ENCODE measurements at places on chromosomes 6 and 20.

DNA sequence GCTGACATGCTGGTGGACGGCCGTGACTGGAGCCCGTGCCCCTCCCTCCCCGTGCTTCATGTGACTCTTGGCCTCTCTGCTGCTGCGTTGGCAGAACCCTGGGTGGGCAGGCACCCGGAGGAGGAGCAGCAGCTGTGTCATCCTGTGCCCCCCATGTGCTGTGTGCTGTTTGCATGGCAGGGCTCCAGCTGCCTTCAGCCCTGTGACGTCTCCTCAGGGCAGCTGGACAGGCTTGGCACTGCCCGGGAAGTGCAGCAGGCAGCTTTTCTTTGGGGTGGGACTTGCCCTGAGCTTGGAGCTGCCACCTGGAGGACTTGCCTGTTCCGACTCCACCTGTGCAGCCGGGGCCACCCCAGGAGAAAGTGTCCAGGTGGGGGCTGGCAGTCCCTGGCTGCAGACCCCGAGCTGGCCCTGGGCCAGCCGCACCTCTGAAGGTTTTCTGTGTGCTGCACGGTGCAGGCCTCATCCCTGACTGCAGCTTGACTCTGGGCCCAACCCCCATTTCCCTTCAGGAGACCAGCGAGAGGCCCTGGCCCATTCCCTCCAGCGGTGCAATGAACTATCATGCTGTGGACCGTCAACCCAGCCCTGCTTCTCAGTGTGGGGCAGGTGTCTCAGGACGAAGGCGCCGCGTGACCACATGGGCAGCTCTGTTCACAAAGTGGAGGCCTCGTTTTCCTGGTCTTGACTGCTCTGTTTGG, 8.1 kb downstream of the NPBWR2 start:
- no peak for DNase-seq

GRCh38 chr20:31705598-31706597, 16.8 kb downstream of the BCL2L1 start:
- DNase-seq: no peak

- DNase-seq: no peak
These were observed 4.8 kb downstream of the TRPC4AP start for GRCh38 chr20:35087791-35088190.

DNA sequence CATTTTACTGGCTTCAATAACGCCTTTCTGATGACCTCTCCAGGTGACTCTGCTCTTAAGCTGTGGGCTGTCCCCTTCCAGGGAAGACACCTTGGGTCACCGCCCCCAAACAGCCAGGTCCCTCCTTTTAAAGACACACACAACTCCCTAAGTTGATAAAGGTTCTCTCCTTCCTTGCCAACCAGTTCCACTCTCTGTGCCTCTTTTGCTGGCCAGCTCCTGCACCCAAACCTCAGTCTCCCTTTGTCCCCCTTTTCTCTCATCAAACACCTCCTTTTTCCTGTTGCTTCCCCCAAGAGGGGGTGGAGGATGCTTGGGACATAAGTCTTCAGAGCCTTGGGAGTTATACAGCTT, 1.0 kb downstream of the NCOA6 start:
- peak; percentile 76 for DNase-seq

DNA sequence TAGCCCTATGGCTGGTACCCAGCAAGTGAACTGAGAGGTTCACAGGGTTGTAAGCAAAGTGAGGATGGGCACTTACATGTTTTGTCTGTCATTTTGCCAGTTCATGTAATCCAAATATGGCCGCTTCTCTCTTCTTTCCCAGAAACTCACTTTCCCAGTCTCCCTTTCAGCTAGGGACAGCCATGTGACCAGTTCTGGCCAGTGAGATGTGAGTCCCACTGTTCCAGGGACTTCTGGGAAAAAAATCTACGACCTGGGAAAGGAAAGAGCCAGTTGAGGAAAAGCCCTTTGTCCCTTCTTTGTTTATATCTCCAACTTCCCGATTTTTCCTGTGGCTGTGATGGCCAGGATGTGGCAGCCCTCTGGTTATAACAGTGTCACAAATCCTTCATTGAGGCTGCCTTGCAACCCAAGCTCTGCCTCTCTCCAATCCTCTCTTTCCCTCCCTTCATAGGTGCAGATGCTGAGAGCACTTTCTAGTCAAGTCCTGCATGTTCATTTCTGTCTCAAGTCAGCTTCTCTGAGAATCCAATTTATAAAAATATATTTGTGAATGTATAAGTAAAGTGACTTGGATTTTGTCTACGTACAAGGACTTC, 148.6 kb upstream of the ZFP64 start:
- DNase-seq: no peak

- DNase-seq: no peak
These were observed 30.5 kb upstream of the SLCO4A1 start for GRCh38 chr20:62611819-62612218.

GRCh38 chr6:126026001-126026400, 39.7 kb downstream of the TRMT11 start:
- no peak for DNase-seq

- DNase-seq: no peak
These were observed 34.1 kb downstream of the POFUT1 start for GRCh38 chr20:32241807-32242206.

GRCh38 chr20:58908221-58908620, 55.7 kb downstream of the GNAS start:
- DNase-seq: no peak
